Activated T-cell treated with anti-CD3 and anti-CD28 coated beads for 4 hours (primary cell): ENCODE measurements at places on chromosomes 5 and 9.

DNA sequence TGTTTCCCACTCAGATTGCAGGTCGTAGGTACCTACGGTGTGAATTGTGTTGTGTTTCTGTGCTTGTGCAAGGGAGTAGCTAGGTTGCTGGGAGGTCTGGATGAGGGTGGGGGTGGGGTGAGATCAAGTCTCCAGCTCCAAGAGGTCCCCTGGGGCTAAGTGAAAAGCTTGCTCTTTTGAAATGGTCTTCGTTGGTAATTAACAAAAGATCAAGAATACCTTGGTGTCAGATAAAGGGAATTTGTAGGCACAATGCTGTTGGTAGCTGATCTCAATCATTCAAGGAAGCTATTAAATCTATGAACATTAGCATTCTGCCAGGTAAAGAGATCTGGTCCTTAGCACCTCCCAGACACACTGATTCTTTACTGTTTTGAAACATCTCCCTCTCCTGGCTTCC, 928 bp upstream of the PCDHGC4 start:
- no peak for DNase-seq

DNA sequence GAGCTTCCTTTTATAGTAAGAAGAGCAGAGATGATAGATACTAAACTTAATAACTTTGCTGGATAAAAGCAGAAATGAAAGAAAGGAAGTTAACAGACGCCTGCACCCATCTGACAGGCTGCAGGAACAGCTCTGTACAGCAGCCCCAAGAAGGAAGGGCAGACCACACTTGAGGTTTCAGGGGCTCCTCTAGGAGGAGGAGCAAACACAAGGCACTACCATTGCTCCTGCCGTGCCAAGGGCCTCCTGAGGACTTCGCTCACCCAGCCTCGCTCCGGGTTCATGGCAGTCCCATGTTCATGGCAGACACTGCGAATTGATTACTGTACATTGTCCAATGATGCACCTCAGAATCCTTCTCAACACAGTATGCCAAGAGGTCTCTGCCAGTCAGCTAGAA, 85.1 kb downstream of the AMBP start:
- DNase-seq: no peak

DNA sequence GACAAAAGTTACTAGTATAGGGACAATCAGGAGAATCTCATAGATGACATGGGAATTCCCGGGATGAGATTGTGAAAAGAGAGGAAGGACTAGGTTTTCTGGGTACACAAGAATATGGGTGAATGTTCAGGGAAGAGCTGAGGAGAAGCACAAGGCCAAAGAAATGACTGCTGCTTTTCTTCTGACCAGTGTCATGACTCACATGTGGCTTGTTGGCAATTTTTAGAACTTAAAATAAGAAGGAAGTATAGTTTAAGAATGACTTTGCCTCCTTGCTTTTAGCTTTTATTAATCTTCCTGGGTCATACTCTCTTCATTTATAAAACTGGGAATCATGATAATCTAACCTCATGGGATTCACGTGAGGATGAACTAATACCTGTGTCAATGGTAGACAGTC, 652.4 kb upstream of the MEF2C start:
- DNase-seq: no peak

DNA sequence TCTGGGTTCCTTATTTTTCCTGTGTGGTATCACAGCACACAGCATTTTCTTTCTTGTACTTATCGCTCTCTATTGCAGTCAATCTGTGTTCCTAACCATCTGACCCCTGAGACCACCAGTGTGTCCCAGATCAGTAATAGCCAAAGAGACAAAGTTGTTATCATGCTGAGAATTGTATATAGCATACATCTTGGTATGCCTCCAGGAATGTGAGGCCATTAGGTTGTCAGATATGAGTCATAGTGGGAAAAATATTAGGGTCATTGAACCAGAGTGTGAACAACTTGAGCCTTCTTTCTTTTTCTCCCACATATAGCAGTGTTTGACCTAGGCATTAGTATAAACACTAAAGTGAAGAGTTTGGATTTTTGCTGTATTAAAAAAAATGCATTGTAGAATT, 106.3 kb downstream of the NDUFAF2 start:
- DNase-seq: no peak

DNA sequence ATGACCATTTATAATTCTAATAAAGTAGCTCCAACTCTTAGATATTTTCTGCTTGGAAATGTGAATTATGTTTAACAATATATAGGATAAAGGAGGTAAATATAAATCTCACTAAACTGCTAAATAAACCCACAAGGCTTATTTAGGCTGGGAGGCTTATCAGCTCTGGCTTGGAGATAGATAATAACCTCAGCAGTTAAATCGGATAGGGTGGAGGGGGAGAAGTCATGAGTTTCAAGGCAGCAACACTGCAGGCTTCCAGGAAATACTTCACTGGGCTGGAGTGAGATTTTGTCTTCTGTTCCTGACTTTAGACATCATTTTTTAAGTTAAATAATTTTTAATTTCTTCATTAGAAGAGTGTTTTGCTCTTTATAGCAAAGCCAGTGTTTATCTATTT, 80.0 kb upstream of the ITGA2 start:
- no peak for DNase-seq

- no peak for DNase-seq
Observed at GRCh38 chr5:127909066-127909465, 174.5 kb upstream of the SLC12A2 start.

DNA sequence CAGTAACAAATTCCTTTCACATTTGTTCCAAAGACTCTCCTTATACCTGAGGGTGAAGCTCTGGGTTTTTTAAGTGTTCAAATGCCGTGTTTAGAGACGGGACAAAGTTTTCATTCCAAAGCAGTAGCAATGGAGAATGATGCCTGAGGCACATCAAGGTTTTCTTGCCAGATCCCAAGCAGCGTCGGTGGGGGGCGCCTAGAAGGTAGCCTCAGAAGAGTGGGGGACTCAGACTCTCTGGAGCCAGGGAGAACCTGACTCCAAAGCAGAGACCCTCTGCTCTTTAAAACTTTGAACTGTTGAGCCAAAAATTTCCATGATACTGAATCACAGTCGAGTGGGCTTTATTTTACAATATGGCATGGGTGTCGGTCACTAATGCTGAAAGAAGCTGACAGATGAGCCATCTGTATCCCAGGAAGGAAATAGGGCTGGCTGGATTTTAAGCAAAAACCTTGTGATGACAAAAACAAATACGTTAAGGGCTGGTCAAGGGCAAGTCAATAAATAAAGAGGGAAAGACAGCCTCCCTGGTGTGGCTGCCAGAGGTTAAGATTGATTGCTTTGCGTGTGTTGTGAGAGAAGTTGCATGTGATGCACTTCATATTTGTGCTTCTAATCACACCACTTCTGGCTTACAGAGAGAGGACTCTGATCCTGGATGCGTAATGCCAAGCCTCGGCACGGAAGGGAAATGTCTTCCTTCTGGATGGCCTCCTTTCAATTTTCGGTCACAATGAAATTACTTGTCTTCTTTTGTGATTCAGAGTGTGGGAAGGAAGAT, 161.1 kb upstream of the EFNA5 start:
- DNase-seq: no peak

GRCh38 chr9:8842402-8843193, 1043.0 kb upstream of the DMAC1 start:
- DNase-seq: no peak

DNA sequence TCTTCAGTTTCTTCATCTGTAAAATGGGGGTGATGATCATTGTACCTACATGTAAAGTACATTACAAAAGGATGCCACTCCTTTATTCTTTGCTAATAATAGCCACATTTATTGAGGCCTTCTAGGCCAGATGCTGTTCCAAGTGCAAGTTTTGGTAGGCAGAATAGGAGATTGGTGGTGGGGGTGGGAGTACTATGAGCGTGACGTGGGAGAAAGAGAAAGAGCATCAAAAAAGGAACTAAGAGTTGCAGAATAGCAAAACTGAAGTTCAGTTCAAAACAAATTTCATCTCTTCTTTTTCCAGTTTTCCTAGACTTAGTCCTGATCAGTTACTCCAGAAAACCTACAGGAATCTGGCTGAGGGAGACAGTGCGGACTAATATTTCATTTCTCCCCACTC, 174.1 kb downstream of the SNX18 start:
- no peak for DNase-seq

DNA sequence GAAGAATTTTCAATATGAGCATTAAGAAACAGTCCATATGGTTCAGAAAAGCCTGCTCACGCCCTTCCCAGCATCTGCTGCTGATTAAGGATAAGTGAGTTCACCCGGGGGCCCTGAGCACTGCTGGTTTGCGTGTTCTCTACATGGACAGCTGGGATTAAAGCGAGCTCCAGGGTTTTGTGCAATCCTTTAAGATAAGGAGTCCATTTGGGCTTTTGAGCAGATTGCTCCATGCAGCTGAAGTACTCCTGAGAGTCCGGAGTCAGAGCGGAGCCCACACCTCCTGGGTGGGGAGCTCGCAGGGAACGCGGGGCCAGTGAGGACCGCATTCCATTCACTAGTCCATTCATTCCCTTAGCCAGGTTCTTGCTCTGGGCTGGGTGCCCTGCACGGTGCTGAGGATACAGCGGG, 149.3 kb upstream of the COL5A1 start:
- DNase-seq: no peak

GRCh38 chr5:33501899-33502298, 61.1 kb downstream of the TARS1 start:
- no peak for DNase-seq

GRCh38 chr9:16384993-16385392, 485.5 kb downstream of the BNC2 start:
- no peak for DNase-seq
